ENCODE measurements at places on chromosomes 7 and 10.

DNA sequence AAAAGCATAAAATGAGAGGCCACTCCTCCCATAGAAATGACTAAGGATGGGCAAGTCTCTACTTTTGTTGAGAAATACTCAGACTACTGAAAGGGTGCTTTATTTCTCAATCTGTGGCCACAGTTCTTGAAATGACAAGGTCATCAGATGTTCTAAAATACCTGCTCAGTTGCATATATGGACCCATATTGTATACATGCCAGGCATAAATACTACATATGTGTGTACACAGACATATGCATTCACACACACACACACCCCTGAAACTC is 691.5 kb upstream of the SORCS1 start:
- DNase-seq: no peak

- DNase-seq: no peak
These were observed 116.3 kb upstream of the GDF10 start for GRCh38 chr10:47183704-47184041.

DNA sequence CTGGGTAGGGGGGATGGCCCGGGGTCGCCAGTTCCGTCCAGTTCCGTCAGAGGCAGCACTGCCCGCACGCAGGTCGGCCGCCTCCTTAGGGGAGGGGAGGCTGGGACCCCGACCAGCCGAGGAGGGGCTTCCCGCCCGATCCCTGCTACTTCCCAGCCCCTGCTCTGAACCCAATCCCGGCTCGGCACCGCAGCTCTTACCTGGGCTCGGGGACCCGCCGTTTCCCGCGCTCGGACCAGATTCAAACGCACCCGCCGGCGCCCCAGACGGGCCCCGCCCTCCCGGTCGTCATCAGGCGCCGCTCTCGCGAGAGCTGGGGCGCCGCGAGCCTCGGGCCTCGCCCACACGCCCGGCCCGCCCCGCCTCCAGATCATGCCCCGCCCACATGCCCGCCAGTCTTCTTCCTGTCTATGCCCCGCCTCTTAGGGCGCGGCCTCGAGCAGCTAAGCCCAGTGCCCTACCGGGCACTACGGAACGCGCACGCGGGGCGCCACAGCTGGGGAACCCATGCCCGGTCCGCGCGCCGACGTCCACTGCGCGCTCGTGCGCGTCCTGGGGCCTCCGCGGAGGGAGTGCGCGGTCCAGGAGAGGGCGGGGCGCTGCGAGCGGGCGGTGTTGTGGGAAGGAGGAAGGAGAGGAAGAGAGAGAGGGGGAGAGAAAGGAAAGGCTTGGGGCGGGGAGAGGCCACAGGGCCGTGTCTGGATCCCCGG is at the start of gene NCAPG2:
TSS of gene NCAPG2 (minus strand) at position 281 of the 710 bp plus-strand sequence. CDS start 2,905 bp downstream, outside the sequence.
- peak; percentile 98 for DNase-seq

DNA sequence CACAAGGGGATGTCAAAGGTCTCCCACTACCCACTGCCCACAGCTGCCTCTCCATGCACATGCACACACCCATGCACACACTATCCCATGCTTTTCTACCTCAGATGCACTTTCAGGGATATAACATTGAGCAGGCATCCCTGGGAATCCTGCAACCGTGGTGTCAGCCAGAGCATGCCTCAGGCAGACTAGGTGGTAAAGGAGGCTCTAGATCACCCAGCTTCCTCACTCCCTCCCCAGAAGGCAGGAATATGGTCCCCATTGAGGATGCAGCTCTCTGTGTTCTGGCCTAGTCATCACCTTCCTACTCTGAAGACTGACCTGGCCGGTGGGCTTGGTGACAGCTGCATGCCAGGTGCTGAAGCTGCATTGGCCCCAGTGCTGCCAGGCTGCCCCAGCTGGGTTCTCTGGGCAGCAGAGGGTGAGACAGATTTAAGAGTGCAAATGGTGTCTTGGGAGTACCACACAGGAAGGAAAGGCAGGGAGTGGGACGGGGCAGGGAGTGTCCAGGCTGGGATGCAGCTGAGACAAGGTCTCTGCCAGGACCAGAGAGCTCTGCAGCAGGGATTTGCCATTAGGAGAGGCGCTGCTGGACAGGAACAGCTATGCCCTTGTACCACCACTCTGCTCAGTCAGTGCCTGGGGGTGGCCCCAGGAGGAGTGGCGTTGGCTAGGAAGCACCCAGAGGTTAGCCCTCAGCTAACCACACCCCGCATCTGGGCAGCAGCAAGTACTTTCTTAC is 53.4 kb upstream of the GDF10 start:
- no peak for DNase-seq

Data from activated naive CD8-positive, alpha-beta T cell treated with anti-CD3 and anti-CD28 coated beads, Interleukin-2, amount 50 U/mL, for 24 hours (primary cell).